ENCODE measurements at places on chromosomes 5 and 9.

GRCh38 chr9:114434878-114435311 is 47.1 kb upstream of the AKNA start:
- no peak for DNase-seq

DNA sequence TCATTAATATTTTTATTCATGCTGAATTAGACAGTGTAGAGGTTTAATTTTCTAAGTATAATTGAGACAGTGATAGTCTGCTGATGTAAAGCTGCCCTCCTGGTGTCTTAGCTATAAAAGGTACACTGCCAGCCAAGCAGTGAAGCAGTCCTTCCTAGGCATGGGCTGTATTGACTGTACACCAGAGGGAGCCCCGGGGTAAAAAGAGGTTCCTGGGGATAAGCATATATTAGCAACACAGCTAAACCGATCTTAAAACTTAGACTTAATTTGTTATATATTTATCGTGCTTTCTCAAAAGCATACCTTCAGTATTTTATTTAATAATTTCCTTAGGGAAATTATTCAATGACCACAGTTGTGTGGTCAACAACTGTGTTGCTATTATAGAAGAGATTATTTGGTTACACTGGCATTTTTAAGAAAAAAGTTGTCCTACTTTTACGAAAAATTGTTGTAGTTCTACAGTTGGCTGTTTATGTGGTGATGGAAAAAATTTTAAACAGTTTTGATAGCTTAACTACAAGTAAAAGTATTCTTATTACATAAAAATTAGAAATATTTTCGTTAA is 68.8 kb downstream of the ELL2 start:
- peak; percentile 7 for DNase-seq

DNA sequence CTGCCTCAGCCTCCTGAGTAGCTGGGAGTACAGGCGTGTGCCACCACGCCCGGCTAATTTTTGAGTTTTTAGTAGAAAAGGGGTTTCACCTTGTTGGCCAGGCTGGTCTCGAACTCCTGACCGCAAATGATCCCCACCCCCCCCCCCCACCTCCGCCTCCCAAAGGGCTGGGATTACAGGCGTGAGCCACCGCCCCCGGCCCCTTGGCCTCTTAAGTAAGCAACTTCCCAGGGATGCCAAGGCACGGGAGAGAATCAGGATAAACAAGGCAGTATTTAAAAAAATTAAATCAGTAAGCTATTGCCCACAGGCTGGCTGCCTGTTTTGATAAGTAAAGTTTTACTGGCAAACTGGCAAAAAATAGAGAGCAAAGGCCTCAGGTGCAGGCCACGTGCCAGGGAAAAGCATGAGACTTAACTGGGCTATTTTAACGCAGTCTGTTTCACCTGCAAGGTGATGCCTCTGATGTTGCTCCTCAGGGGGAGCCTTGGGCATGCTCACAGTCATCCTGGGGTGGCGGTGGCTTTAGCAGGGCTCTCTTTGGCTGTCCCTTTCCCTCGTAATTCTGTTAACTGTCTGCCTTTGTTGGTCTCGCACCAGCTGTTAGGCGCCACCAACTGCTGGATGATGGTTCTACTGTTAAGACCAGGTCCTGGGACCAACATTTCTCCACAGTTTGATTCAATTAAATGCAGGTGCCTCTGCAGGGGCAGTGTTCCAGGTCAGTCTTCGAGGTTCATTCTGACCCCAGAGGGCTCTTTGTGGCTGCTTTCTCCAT is 19.4 kb upstream of the RNF130 start:
- DNase-seq = no peak

- no peak for DNase-seq
Observed at GRCh38 chr5:61114441-61114840, 47.8 kb downstream of the SMIM15 start.

DNA sequence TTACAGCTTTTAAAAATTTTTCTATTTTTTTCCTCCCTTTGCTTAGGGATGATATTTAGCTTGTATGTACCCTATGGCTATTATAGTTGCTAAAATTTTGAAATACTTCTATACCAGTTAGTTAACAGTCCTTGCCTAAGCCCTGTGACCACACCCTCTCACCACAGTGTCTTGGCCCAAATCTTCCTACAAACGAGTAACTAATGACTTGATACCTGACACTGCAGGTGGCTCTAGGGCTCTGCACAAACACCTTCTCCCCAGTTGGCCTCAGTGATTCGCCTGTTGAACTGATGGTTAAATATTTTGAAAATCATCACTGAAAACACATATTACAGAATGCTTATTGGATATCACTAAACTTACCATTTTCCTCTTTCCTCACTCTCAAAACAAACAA is 449.6 kb upstream of the CHD1 start:
- DNase-seq = no peak

DNA sequence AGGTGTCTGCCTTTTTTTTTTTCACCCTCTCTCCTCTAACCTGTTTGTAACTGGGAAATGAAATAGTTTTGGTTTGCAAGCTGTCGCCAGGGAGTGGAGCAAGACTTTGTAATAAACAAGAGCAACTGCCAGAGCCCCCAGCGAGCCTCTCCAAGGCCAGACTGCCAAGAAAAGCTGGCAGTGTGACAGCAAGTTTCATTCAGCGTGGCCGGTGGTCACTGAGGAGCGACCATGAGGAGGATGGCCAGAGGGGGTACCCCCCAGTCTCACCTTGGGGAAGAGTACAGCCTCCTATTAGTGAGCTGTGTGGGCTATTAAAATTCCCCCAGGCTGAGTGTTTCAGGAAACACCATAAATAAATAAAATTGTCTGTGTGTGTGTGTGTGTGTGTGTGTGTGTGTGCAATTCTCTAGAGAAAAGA is 49.9 kb downstream of the ZFAND5 start:
- no peak for DNase-seq

All from CMK (cell line).